ENCODE measurements at places on chromosomes 2 and 18. TPM values are rescaled to one million over a fixed set of nuclear protein-coding genes. Genes with fewer than 3 reads are reported as not detected.

DNA sequence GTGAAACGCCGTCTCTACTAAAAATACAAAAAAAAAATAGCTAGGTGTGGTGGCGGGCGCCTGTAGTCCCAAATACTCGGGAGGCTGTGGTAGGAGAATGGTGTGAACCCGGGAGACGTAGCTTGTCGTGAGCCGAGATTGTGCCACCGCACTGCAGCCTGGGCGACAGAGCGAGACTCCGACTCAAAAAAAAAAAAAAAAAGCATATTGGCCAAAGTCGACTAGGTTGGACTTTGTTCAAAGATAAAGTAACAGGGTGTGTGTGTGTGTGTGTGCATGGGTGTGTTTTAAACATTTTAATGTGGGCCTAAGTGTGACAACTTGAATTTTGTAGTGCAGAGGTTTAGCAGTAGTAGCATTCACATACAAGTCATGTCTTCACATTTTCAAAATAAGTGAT, 11.7 kb downstream of the GEMIN6 start:
- DNase-seq: no peak

- DNase-seq: no peak
These were observed 736.6 kb upstream of the GCFC2 start for GRCh38 chr2:76447294-76447693.

Gene TTN
- total RNA-seq: 14.0 TPM

DNA sequence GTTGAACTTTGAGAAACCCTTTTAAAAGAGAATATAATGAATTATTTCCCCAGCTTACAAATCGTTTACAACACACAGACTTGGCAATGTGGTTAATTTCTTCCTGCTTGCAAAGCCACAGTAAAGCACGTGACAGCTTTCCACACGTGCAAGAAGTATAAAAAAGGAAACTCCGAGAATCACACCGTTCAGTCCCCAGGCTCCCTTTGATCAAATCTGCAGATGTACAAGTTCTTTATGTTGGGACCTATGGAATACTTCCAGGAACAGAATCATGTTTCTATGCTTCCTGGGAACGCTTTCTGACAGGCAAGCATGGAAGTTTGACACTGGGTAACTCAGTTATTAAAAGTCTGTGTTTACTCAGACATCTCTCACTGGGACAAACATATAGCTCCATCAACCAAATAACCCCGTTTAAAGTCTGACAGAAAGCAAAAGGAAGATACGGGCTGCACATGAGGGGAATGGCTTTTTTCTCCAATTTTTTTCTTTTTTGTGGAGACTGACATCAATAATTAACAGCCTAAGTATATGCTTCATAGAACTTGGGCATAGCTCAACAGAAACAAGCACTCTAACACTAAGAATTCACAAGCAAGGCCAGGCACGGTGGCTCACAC, 134.8 kb downstream of the EIPR1 start:
- no peak for DNase-seq

Gene MORN2
- total RNA-seq: 17.3 TPM

DNA sequence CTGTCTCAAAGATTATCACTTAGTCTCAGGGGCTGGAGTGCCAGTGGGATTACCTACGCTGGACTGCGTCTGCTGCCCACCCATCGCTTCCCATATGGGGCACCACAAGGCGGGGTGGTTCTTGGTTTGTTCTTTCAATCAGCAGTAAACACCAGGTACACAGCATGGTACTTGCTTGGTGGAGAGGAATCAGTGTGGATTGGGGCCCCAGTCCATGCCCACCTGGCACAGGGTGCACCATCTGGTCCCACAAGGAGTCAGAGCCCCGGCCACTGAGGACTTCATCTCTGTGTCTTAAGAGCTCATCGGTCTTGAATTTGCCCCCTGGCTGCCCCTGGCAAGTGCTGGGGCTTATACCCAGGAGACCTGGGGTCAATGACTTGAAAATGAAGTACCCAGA, 96.2 kb downstream of the GLI2 start:
- no peak for DNase-seq

Measured in umbilical cord (tissue), 2 donors.